ENCODE measurements at places on chromosomes 2 and 18.
A peak's percentile ranks its signal among the peaks of the same experiment; 100 is the strongest.

DNA sequence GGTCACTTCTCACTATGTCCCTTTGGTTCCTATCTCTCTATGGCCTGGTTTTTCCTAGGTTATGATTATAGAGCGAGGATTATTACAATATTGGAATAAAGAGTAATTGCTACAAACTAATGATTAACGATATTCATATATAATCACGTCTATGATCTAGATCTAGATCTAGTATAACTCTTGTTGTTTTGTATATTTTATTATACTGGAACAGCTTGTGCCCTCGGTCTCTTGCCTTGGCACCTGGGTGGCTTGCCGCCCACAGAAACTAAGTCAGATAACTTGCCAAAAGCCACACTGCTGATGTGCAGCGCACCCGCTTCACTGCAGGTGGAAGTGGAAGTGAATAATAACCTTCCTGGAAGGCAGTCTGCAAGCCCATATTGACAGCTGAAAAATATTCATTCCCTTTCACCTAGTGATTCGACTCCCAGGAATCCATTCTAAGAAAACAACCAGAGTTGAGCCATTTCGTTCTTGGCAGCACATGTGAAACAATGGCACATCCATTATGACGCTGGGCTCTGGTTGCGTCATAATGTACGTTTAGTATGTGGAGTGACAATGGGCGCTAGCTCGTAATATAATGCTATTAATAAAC lies 725 bp upstream of the ANKRD53 start:
- peak; percentile 27 for DNase-seq

- DNase-seq: no peak
These were observed 248.4 kb downstream of the FHOD3 start for GRCh38 chr18:36545821-36546427.

DNA sequence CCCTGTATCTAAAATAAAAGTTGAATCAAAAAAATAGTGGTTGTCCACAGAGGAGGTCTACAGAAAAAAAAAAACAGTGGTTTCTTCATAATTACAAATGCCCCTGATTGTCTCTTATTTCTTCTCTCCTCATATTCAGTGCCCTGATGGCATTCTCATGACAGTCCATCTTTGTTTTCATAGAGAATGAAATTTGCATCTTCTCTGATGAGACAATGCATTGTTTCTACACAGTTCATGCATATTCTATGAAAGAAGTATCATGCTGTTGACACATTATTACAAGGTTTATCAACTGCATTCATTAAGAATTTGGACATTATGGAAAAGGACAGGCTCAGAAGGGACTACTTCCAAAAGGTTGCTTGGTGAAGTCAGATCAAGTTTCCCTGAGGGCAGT lies 59.5 kb downstream of the LHCGR start:
- DNase-seq: no peak

DNA sequence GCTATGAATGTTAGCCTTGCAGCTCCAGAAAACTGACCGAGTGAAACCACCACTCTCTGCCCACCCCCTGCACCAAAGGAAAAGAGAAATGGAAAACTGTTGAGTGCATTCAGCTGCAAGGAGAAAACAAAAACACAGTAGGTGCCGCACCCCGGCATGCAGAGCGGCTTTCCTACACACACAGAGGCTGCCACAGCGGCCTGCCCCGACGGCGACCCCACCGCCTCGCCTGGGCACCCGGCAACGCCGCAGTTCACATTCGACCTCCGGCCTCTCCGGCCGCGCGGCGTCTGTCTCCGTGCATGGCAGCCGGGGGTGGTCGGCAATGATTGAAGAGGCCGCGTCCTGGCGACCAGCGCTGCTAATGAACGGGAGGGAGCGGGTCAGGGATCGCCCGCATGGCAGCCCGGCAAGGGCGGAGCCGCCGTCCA lies 417.1 kb upstream of the SALL3 start:
- DNase-seq: no peak

- DNase-seq: no peak
These were observed 77.4 kb upstream of the GCFC2 start for GRCh38 chr2:75788154-75788553.

DNA sequence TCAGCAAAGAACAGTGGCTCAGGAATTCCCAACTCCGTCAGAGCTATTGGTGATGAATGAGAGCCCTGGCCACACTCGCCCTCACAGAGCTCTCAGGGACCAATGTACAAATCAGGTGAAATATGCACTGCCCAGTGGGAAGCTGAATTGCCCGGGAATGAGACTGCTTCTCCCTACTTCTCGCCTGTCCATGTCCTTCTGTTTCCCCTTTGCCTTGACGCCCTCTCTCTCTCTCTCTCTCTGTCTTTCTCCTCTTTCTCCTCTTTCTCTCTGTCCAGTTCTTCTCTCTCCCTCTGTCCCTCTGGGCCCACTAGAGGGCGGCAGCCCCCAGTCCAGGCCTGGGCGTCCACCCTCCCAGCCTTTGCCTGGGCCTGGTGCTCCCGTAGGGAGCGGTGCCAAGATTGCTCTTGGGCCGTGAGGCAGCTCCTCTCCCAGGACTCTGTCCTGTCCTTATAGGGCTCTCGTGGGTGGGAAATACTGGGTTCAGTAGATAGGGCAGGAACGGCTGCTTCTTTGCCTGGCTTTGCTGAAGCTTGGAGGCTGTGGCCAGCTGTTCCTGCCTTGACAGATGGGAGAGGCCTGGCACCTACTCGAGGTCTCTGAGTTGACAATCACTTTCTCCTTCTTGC lies 28.4 kb upstream of the PUM2 start:
- DNase-seq: no peak

DNA sequence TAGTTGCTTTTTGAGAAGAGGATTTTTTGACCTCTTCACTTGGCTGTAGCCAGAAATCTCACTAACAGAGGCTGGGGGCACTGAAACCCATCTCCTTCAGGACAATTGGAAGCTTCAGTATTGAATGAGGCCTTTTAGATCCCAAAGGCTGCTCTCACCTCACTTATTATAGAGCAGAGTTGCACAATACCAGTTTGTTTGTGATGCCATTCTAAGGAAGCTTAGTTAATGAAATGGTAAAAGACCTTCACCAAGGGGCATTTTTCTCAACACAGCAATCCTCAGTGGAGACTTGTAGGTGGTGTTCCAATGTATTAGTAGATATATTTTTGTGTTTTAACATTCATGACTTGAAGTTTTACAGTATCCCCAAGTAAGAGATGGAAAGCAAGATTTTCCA lies 71.0 kb upstream of the RFX8 start:
- no peak for DNase-seq

DNA sequence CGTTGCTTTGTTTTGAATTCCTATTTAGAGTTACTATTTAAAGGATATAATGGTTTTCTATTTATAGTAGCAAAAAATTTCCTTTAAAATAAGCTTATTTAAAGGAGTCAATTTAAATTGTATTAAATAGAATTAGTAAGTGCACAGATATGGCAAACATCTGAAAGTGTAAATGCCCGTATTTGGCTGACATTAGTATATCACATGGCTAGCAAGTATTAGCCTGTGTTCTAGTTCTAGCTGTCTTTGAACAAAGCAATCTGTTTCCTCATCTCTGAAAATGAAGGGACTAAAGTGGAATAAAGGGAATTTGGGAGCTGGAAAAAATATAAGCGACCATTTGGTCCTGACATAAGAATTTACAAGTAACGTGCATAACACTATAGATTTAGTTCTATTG lies 32.2 kb downstream of the PELI1 start:
- no peak for DNase-seq

- DNase-seq: no peak
These were observed 72.6 kb upstream of the THUMPD2 start for GRCh38 chr2:39851651-39852110.

GRCh38 chr2:46863882-46864281 lies 51.7 kb downstream of the MCFD2 start:
- no peak for DNase-seq

DNA sequence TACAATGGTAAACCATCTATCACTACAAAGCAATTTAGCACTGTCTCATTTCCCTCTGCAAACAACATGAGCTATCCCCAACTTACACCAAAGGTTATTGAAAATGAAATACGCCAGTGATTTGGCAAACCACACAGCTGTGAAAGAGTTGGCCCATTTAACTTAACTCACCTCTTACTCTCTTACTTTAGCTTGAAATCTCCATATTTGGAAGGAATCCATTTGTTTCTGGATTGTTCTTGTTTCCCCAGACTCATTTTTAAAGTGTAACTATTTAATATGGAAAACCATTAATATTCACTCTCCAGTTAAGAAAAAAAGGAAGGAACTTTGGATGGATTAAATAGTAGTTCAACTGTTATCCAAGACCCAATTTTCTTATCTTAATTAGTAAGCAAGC lies 93.7 kb upstream of the TRIB2 start:
- no peak for DNase-seq

- DNase-seq: no peak
These were observed 22.6 kb upstream of the RPIA start for GRCh38 chr2:88668862-88669261.

DNA sequence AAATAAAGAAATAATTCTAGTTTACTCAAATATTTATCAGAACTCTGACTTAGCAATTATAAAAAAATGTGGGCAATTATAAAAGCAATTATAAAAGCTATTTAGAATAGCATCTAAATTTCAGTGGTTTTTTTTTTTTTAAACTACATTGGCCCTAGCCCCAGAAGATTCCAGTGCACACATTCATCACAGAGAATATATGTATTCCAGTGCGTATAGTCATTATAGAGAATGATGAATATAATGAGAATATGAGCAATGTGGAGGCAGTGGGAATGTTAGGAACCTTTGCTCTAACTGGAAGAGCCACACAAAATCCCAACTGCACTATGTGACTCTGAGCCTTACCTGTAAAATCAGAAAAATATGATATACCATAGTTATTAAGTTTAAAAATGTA lies 10.5 kb downstream of the MAP3K2 start:
- no peak for DNase-seq

DNA sequence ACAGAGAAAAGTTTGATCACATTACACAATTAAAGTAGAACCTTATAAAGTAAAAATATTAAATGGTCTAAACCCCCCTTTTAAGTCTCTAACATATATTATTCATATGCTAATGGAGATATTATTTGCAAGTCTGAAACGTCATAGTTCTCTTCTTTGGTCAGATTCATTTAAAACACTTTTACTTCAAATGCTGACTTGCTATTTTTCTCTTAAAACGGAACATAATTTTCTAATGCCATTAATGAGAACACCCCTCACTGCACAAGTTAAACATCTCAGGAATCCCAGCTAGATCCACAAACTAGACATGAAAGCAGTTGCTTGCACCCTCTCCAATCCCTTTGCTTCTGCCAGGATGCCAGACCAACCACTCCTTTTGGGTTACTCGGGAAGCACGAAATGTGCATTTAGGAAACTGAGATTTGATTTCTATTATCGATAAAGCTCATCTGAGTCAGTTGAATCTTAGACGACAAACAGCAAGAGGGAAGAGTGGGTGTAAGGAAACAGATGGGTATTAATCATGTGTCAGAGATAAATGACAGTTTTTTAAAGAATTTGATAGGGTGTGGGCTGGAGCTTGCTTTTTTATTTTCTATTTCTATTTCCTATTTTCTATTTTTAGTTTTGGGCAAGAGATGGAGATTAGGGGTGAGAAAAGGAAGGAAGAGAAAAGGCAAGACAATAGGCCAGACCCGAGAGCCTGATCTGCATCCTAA lies 1.5 kb downstream of the ADD2 start:
- DNase-seq: no peak

DNA sequence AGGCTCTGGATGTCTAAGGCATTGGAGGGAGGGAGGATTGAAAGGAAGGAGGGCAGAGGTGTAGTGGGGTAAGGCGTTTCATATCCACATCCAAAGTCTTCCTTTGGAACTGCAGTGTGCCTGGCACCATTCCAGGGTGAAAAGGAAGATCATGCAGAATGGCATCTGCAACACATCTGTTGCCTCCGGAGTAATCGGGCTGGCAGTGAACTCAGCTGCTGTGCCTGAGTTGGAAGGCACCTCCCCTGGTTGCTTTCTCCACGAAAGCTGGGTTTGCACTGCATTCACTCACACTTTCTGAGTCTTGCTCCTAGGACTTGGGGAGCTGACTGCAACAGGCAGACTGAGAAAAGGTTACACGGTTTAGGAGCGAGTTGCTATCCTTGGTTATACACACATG lies 30.3 kb upstream of the SEC11C start:
- DNase-seq: no peak

DNA sequence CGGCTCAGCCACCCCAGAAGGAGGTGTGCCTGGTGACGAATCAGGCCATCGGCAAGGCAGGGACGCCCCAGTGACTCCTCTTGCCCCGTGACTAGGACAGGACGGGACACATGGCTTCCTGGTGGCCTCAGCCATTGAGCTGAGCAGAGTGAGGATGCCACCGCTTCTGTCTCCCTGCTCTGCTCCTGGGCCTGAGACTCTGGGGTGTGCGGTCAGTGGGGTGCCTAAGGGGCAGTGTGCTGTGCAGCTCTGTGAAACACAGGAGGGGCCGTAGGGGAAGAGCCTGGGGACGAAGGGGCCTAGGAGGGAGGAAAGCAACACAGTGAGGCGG lies 24.3 kb downstream of the IGFBP5 start:
- DNase-seq: no peak

DNA sequence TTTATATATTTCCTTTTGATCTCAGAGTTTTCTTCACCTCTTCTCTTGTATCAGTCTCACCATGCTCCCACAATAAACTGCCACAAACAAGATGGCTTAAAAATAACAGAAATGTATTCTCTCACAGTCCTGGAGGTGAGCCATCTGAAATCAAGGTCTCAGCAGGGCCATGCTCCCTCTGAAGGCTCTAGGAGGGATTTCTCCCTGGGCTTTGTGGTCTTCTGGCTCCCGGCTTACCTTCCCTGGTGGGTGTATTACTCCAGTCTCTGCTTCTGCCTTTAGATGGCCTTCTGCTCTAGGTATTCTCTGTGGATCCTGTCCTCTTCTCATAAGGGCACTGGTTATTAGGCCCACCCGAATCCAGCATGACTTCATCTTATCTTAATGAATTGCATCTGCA lies 994.7 kb upstream of the POU3F3 start:
- no peak for DNase-seq

GRCh38 chr2:183798535-183798934 lies 674.3 kb downstream of the NUP35 start:
- DNase-seq: no peak
